Right cardiac atrium (tissue), 5 donors: ENCODE measurements at places on chromosomes 7 and 10.

DNA sequence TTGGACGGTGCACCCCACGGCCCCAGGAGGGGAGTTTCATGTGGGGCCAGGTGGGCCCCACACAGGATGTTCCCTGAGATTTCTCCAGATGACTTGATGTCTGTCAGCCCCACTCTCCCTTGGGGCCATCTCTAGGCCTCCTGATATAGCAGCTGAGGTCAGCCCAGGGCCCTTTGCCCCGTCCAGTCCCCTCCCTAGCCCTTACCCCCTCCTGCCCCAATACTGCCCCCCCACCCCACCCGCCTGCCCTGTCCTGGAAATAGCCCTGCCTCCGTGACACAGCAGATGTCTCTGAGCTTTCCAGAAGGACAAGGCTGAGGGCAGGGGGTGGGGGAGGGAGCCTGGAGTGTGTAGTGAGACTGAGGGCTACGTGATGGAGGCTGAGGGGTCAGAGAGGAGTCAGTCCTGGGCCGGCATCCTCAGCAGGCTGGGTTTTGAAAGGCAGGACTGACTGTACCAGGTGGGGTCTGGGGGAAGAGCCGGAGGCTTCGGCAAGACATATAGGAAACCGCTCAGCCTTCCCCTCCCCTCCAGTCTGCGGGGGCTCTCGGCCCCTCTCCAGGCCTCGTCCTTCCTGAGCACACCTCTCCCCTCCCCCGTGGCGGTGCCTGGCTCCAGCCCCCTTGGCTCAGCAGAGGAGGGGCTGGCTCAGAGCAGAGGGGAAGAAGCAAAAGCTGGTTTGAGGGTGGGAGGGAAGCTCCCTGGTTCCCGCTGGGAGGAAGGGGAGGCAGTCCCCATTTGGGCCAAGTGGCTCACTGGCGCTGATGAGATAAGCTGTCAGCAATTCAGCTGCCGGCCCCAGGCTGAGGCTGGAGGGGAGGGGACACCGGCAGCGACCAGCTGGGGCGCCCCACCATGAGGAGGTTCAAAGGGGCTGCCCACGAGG lies 2.0 kb downstream of the FLNC start:
- DNase-seq = no peak

GRCh38 chr10:1602037-1602484 lies 135.3 kb downstream of the ADARB2 start:
- no peak for DNase-seq

- no peak for DNase-seq
Measured at GRCh38 chr10:71035511-71036296, 147.3 kb upstream of the PCBD1 start.

DNA sequence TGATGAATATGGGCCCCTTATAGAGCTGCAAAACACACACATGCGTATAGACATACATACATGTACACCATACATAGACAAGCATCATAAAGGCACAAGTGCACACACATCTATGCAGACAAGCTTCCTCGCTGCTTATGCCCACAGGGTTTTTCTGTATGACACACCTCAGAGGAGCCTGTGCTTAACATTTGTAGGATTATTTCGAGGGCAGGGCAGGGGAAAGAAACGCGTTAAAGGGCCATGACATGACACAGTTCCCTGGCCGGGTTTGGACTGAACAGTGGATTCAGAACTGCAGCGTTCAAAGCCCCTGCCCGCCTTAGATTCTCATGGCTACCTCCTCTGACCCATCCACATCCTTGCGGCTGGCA lies 44.8 kb downstream of the CHST3 start:
- no peak for DNase-seq
